CD8-positive, alpha-beta memory T cell (primary cell): ENCODE measurements at places on chromosomes 1 and 21. TPM values are rescaled to one million over a fixed set of nuclear protein-coding genes. Genes with fewer than 3 reads are reported as not detected.

DNA sequence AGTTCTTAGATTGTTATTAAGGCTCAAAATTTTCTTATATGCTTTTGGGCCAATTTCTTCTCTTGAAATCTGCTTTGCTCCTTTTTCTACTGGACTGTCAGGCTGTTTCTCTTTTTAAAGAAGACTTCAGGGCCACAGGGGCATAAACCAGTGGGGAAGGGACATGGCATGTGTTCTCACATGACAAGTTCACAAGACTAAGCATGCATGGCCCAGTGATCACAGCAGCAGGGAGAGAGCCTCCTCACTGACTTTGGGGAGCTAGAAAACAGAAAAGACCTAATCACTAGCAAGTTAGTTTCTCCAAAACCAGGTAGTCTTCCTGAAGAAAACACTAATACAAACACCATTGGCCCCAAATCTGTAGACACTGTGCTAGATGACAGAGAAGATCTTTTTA lies 64.8 kb downstream of the RAB3GAP2 start:
- no peak for DNase-seq

- DNase-seq, result no peak
Observed at GRCh38 chr1:237879195-237879594, 11.5 kb downstream of the ZP4 start.

- no peak for DNase-seq
Observed at GRCh38 chr1:108862698-108863477, 6.0 kb upstream of the AKNAD1 start.

DNA sequence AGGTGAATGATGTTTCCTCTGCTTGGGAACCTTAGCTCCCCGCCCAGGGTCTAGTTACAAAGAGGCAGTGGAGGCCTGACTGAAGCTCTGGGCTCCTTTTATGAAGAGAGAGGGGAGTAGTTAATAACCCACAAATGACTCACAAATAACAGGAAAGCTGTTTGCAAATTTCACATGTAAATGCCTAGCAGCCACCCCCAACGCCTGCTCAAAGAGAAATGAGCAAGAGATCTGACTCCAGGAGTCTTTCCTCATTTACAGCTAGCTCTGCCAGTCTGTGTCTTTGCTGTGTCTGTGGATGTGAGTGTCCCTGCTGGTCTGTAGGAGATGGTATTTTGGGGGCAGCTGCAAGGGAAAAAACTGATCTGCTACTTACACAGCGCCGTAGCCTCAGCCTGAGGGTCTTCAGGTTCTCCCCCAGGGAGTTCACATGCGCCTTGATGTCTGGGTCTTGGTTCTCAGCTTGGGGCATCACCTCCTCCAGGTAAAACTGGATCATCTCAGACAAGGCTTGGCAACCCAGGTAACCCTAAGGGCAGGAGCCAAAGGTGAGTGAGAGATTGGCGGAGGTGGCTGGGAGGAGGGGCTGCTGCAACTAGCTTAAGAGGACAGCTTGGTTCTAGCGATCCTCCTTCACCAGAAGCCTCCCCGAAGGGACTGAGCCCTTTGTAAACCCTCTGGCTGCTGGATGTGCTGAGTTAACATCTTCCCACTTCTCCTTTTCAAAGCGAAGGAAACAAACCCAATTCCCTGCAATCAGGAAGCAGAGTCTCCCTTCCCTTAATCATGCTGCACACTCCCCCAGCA lies at the start of gene IL19:
IL19 (plus strand) TSS at position 243 of the 807 bp plus-strand sequence. CDS start 65,890 bp downstream, outside the sequence.
- no peak for DNase-seq

GRCh38 chr1:200172311-200172710 lies 144.8 kb downstream of the NR5A2 start:
- DNase-seq, result no peak

DNA sequence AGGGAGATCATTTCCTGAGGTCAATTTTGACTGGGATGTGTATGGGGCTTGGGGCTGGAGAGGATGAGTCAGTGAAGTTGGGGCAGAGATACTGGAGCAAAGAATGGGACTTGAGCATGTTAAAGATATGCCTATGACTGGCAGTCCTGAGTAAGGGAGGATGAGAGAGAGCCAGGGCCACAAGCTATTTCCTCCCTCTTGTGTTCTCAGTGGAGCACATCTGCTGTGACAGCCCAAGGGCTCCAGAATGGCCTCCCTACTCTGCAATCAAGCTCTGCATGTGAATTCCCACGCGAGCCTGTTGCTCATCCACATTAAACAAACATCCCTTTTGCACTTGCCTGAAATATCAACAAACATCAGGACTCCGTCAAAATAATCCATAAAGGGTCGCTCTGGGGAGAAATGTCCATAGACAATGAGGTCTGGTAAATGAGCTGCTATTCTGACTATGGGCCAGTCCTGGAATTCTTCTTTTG lies 9.2 kb downstream of the ADCY10 start:
- no peak for DNase-seq

Gene TINAGL1
- not detected for total RNA-seq

Gene TDRD5
- total RNA-seq, result not detected

Gene LRRC3
- 0.90 TPM for total RNA-seq

DNA sequence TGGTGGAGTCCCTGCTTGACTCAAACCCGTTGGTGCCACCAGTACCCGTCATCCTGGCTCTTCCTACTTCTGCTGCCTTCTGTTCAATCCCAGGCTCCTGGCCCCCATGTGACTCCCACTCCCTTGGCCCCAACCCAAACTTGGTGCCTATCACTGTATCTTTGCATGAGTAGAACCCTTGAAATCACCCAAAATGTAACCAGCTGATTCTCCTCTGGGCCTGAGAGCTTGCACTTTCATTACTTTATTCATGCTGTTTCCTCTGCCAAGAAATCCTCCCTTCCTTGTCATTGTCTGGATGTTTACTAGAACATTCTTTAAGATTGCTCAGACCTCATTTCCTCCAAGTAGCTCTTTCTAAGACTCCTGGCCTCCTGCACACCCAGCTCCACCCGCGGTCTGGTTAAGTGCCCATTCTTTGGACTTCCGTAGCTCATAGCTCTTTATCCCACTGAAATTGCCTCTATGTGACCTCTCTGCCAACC lies 15.7 kb downstream of the PTAFR start:
- no peak for DNase-seq

Gene MYCL
- total RNA-seq, result 0.24 TPM

Gene TTC24
- total RNA-seq, result 7.4 TPM

Gene TTC34
- total RNA-seq, result 1.1 TPM

Gene PBX1
- 0.13 TPM for total RNA-seq

GRCh38 chr1:15411593-15412137 lies 2.0 kb downstream of the EFHD2 start:
- DNase-seq, result no peak

- peak; percentile 69 for DNase-seq
Observed at GRCh38 chr1:156126630-156127534, 12.4 kb downstream of the LMNA start.

DNA sequence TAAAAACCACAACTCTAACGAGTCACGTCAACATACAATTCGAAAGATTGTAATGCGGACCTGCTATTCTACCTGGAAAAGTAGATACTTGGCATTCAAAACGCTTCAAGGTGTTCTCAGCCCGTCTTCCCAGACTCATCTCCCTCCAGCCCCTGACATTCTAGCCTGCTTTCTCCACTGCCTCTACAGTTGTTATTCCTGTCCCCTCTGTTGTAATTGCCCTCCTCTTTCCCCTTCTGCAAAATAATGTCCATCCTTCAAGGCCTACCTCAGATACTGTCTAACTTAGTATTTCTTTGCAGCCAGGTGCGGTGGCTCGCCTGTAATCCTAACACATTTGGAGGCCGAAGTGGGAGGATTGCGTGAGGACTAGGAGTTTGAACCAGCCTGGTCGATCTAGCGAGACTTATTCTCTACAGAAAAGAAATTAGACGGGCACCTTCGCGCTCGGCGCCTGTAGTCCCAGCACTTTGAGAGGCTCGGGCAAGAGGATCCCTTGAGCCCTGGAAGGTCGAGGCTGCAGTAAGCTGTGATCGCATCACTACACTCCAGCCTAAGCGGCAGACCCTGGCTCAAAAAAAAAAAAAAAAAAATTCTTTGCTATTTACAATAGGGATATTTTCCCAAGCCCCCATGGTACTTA lies 756 bp upstream of the RBM34 start:
- DNase-seq, result no peak
